Activated CD4-positive, alpha-beta memory T cell treated with anti-CD3 and anti-CD28 coated beads, Interleukin-2, amount 10 ng/mL, durations not matched to agents 7 days and 5 days (primary cell): ENCODE measurements at places on chromosomes 2 and 18. TPM values are rescaled to one million over a fixed set of nuclear protein-coding genes. Genes with fewer than 3 reads are reported as not detected.

GULP1 gene
- total RNA-seq = not detected

ACOXL gene
- 0.30 TPM for total RNA-seq

CCDC148 gene
- not detected for total RNA-seq

SLC30A3 gene
- 0.45 TPM for total RNA-seq

FLACC1 gene
- 3.1 TPM for total RNA-seq

DQX1 gene
- total RNA-seq = 0.33 TPM

TIMM21 gene
- 18.7 TPM for total RNA-seq

DSG1 gene
- total RNA-seq = not detected

TWIST2 gene
- total RNA-seq = not detected
